ENCODE measurements at places on chromosomes 11 and 22.

GRCh38 chr22:32075997-32076760 is 33.1 kb downstream of the SLC5A1 start:
- no peak for DNase-seq

- no peak for DNase-seq
Measured at GRCh38 chr22:46942799-46943785, 180.6 kb downstream of the TBC1D22A start.

DNA sequence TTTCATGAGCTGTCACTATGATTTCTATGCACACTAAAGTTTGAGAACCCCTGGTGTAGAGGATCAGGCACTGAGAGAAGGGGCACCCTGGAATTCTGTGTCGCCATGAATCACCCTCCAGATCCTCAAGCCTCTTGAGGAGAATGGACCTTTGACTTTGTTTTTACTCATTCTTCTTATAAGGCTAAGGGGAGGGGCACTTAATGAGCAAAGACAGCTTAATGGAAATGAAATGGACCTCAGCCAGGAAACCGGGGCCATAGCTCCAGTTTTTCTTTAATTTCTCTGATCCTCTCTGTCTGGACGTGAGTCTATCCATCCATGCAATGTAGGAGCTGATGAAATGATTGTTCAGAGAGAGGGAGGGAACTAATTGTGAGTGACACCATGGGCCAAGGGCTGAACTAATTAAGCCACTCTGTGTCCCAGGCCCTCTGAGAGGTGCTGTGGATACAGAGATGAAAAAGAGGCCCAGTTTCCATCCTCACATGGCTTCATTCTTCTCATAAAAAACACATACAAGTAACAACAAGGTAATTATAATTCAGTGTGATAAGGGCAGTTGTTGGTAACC is 32.8 kb downstream of the OR2AT4 start:
- DNase-seq, result no peak

DNA sequence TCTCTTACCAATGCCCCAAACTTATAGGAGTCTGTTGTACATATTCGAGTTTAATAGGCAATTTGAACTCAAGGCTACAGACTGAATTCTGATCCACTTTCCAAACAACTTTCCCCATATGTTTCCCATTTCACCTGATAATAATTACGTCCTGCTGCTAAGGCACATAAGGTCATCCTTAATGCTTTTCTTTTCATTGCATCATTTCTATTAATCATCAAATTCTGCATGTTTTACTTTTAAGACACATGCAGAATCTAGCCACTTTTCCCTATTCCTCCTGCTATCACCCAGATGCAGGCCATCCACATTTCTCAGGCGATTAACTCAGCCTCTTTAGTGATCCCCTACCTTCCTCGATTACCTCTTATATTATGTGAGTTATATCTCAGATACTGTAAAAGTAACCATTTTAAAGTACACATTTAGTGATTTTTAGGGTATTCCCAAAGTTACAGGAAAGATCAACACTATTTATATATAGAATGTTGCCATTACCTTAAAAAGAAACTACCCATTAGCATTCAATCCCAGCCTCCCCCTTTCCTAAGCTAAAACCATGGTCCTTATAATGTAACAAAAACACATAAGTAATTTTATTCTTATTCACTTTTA is 14.9 kb downstream of the XKR3 start:
- DNase-seq, result no peak

DNA sequence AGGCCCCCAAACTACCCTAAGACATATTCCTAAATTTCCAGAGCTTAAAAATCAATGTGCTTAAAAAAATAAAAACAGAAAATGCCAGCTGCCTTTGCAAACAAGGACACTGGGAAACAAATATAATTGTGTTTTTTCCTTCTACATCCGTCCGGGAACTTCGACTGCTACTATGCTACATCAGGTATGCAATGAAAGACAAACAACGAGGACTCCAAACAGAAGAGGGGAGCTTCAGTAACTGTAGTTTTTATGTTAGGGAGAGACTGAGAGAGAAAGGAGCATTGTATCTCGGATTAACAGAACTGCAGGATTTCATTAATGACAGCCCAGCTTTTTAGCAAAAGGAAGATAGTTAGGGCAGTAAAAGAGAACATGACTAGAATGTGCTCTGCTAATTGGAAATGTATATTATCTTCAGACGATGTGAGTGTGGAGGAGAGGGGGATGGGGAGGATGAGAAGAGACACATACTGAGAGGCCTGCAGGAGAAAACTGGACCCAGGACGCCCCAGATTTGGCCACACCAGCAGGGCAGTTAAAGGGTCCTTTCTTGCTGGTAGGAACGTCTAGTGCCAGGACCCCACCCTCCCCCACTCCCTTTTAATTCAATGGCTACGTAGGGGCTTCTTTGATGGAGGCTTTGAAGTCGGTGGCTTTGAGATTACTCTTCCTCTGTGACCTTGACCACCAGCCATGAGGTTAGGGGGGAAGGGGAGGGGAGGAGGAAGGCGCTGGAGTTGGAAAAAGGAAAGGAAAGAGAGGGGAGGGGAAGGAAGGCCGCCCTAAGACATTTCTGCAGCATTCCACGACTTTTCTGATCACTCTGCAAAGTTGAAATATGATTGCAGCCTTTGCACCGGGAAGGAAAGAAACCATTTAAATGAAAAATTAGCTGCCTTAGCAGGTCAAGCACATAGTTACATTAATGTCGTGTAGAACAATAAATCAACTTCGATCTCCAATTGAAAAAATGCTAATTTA is 187.1 kb downstream of the BLID start:
- peak; percentile 37 for DNase-seq

- DNase-seq, result no peak
Measured at GRCh38 chr22:46425016-46425415, 89.5 kb downstream of the TRMU start.

DNA sequence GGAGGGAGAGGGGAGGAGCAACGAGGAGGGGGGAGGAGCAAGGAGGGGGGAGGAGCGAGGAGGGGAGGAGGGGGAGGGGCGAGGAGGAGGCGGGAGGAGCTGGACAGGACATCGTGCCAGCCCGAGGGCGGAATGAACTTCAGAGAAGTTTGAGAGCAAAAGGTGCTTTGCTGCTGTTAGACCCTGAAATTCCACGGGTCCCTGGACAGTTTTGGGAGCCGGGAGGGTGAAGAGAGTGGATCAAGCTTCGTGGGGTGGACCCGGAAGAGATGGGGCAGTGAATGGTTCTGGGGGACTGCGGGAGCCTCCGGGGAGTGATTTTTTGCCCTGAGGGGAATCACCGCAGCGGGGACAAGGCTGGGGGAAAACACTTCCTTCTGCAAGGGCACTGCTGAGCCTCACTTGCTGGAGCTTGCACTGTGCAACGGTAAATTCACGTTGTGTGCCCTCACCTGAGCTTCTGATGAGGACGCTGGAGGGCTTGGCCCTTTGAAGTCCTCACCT is 10.7 kb upstream of the NLRP6 start:
- no peak for DNase-seq

DNA sequence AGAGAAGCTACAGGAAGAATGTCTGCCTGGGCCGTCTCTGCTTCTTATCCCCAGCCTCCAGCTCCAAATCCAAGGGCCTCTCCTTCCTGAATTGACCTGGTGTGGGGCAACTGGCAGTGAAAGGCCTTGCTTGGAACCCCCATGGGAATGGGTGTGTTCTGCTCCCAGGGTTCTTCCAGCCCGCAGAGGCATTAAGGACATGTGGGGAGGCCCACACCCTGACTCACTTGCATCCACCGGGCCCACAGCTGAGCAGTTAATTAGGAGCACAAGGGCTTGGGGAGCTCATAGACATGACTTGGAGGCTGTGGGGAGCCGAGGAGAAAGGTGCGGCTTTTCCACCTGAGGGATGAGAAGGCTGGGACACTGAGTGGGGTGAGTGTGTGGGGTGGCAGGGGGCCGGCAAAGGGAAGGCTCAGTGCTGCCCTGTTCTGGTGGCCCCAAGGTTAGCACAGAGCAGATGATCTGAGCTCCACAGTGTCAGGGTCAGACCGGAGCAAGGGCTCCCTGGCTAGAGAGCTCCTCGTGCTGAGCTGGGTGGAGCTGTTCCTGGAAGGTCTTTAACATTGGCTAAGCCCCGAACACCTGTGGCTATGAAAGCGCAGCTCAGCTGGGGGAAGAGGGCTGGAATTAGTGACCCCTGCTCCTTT is 64.5 kb upstream of the NECTIN1 start:
- DNase-seq, result no peak

GRCh38 chr11:83051760-83052671 is 19.7 kb downstream of the RAB30 start:
- DNase-seq, result peak; percentile 12

GRCh38 chr11:111923351-111923788 is 4.7 kb downstream of the C11orf52 start:
- DNase-seq, result no peak

GRCh38 chr22:28231441-28231840 is 312.4 kb upstream of the PITPNB start:
- DNase-seq, result peak; percentile 6

GRCh38 chr11:47905358-47906059 is 57.4 kb upstream of the NUP160 start:
- DNase-seq, result no peak

DNA sequence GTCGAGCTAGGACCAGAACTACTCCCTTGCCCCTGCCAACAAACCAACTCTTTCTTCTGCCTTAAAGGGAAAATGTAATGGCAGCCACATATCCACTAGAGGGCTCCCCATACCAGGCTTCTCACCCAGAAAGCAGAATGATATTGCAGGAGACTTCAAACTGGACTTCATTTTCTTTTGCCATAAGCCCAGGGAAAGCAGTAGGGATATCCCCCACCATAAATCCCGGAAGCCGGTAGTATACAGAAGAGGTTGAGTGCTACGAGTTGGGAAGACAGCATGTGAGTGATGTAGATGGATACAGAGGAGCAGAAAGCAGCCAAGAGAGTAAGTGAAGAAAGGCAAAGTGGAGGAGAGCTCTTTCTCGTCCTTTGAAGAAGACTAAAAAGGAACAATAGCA is 12.1 kb downstream of the PLAAT5 start:
- DNase-seq, result peak; percentile 46

DNA sequence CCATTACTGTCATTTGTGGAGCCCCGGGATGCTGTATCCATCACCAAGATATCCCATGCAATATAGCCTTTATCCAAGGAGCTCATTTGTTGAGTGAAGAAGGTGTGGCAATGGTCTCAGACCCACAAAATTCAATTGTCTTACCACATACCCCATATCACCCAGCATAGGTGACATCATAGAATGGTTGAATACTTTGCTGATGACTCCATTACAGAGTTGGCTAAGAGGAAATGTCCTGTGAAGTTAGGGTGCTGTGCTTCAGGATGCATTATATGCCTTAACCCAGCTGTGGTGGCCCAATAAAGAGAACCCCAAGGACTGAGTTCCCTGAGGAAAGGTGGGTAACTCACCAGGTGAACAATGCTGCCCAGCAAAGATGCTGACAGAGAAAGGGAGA is 113.7 kb downstream of the EFCAB6 start:
- no peak for DNase-seq

GRCh38 chr11:72446929-72447769 is 12.8 kb upstream of the CLPB start:
- no peak for DNase-seq

DNA sequence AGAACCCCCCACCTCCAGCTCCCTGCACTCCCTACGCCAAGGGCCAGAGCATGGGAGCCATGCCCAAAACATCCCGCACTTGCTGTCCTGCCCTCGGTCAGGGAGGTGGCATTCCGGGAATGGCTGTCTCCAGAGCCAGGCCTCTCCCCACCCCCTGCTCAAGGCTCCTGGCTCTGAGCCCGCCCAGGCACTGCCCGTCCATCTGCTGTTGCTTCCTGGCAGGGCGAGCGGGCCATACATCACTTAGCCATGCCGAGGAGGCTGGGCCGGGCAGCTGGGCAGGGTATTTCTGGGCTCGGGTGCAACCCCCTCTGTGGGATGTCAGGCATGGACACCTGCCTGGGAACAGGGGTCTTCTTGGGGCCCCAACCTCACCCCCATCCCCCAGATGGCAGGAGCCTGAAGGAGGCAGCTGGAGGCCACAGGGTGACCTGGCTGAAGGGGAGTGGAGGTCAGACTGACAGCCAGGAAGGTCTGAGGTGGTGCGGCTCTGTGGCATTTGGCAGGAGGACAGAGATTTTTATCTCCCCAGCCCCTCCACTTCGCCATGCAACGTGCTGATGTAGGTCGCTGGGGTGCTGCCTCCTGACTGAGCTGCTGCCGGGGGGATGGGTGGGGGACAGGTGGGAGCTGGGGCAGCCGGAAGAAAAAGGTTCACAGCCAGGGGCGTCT is 8.7 kb upstream of the CABP7 start:
- no peak for DNase-seq

GRCh38 chr11:103901656-103902055 is 134.8 kb upstream of the DDI1 start:
- DNase-seq, result no peak

DNA sequence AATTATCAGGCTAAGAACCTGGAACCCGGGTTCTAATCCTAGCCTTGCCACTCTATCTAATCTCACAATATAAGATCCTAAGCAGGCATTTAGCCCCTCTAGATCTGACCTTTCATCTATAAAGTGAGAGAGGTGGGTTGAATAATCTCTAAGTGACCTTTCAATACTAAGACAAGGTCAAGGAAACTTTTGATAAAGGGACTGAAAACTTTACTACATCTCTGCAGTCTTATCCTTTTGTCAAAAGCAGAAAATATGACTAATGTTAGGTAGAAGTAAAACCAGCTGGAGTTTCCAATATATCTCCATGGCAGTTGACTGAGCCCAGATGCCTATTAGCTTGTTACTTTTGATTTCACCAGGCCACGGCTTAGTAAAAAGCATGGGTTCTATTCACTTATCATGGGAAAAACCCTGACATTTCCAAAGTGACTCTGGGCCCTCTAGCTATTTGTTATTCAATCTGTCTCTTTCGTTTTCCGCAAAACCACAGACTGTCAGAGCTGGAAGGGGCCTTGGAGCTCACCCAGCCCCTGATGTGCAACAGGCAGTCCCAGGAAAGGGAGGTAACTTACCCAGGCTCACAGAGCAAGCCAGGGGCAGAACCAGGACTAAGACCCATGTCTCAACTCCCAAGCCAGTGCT is 75.8 kb downstream of the RAB30 start:
- no peak for DNase-seq

GRCh38 chr22:48393885-48394284 is 1433.8 kb downstream of the BRD1 start:
- no peak for DNase-seq

DNA sequence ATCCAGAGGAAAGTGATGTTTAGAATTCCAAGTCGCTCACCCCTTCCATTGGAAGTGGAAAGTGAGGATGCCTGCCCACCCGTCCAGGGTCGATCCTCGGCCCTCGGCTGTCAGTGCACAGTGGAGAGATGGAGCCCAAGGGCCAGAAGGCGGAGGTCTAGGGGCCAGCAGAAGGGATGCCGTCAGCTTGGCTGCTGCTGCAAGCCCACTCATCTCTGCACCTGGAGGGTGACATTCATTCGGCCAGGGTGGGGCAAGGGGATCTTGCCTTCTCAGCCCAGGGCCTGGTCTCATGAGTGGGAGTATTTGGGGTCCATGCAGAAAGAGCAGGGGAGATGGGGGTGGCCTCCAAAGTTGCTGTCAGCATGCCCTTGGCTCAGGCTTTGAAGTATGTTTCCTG is 30.7 kb downstream of the LINC01488 start:
- DNase-seq, result no peak

All from nephron progenitor cell (in vitro differentiated cells).